ENCODE measurements at places on chromosomes 7 and 10.

DNA sequence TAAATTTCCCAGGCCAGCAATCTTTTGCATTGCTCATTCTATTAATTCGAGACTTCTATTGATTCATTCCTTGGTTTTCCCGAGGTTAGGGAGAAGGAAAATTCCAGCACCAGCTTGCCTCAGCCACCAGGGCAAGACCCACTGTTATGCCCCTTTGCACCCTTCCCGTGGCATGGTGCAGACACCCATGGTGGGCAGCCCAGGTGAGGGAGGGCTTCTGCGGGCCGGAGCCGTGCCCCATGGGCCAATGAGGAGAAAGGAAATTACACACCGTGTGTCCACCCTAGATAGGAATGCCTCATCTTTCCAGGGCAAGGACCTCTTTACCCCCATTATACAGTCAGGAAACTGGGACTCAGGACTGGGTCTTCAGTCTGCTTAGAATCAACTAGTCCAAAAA lies 4.5 kb upstream of the GRID1 start:
- no peak for DNase-seq

DNA sequence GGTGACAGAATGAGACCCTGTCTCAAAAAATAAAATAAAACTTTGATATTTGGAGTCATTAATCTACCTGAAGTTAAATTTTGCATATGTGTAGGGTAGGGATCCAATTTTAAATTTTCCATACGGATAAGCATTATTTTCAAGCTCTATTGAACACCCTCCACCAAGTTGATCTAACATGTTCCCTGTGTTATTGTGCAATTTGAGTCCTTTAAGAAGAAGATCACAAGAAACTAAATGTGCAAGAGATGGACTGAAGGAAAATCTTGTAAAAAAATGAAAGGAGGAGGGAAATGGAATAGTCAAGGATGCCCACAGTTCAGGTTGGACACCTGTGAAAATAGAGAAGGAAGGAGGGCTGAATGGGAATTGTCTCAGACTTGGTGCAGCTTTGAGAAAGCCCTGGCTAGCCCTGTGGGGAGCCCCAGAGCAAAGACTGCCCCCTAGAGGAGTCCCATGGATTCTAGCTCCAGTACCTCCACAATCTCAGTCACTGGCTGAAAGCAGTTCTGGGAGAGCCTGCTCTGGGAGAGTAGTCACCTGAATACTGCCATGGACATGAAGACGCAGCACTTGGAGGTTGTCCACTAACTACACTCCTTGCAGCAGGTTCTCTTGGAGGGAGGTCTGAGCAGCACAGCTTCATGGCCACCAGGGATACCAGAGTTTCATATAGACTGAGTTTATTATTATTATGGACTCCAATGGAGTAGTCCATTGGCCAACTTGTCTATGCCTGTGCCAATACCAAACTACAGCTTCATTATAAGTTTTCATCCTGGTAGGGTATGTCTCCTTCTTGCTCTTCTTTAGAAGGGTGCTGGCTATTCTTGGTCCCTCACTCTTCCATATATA lies 5.7 kb upstream of the TIAL1 start:
- DNase-seq: peak; percentile 32

GRCh38 chr10:129090618-129091366 lies 376.2 kb upstream of the MGMT start:
- DNase-seq: no peak

DNA sequence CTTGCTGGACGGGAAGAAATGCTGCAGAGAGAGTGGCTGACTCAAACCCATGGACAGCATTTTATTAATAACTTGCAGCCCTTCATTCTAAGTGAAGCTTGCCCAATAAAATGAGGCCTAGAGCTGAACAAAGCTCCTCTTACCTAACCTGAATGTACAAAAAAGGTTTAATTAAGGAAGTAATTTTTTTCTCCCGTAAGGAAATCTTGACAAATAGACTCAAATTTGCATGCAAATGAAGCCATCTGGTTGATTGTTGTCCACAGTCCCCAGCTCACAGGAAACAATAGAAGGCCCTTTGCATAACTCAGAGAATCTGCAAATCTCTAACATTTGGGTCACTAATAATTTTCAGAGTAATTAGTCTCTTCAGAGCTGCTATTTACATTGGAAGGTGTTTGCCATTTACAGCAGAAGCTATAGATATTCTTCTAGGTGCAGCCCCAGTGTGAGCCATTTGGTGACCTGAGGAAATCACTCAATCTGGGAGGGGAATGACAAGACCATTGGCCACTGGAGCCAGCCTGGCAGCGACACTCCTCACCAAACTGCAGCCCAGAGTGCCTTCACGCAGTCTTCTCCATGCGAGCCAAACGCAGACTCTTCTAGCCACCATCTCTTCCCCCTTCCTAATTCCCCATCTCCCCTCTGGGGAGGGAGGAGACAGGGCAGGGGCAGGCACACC lies 483.0 kb upstream of the C7orf33 start:
- DNase-seq: no peak

DNA sequence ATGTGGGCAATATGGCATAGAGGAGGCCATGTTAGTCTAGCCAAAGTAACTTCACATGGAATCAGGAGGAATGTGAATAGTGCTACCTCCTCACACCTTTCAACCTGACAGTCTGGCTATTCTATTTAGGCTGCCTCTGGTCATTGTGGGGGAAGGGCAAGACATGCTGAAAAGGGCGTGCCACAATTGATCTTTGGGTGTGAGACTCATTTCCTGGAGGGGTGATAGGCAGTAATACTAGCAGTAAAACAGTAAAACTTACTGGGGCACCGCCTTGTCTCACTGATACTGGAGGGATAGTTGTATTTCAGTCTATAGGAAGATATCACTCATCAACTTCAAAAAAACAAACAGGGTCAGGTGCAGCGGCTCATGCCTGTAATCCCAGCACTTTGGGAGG lies 88.7 kb downstream of the TMEM168 start:
- DNase-seq: no peak

GRCh38 chr10:102997998-102998397 lies 79.9 kb downstream of the CNNM2 start:
- no peak for DNase-seq

GRCh38 chr7:17207220-17207619 lies 91.2 kb upstream of the AHR start:
- no peak for DNase-seq

Data from CD4-positive, alpha-beta T cell treated with Interleukin-15 for 4 hours (primary cell).